Activated gamma-delta T cell treated with anti-CD3 and anti-CD28 coated beads, Interleukin-2, amount 50 U/mL, for 16 hours (primary cell): ENCODE measurements at places on chromosomes 3 and 15.

DNA sequence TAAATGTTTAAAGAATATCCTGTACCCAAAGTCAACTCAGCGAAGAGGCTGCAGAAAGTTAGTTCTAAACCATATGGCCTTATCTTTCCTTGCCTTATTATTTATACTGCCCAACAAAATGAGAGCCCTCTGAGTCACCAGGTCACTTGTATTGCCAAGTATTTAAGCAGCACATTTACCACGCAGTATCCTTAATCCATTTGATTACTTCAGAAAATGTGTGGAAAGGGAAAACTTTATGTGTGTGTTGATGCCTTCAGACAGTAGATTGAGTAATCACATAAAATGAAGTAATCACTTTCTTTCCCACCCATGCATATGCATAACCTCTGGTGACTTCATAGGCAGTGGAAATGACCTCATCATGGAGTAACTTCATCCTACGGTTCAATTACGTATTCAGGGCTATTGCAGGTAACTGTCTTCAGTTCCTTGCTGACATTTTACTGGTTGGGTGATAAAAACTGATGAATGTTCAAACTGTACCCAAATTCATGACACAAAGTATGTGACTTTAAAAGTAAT is 7.5 kb upstream of the CADPS start:
- no peak for DNase-seq

DNA sequence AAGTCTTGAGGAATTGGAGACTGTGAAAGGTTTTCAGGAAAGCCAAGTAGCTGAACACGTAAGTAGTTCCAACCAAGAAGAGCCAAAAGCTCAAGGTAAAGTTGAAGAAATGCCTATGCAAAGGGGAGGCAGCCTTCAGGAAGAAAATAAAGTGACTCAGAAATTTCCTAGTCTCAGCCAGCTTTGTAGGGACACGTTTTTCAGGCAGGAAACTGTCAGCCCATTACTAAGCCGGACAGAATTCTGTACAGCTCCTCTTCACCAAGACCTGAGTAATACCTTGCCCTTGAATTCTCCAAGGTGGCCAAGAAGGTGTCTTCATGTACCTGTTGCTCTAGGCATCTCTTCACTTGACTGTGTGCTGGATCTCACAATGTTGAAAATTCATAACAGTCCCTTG is 48.6 kb downstream of the CDAN1 start:
- DNase-seq = no peak

DNA sequence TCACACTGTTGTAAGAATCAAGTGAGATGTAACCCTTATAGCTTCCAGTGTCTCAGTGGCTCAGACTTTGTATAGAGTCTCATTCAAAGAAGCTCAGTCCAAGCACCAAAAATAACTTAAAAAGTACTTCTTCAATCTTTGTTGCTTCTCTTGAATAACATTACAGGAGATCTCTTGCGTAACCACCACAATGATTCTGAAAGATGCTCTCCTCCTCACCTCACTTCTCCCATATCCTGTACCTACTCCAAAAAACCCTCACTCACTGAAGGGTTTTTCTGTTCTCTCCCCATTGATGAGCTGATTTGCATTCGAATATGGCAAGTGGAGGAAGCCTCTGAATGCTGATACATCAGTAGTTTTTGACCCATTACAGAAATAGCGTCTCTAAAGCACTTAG is 39.4 kb upstream of the MRPS22 start:
- DNase-seq = no peak

GRCh38 chr3:67349551-67350174 is 304.7 kb downstream of the SUCLG2 start:
- no peak for DNase-seq

GRCh38 chr3:101825904-101826445 is 23.3 kb upstream of the NFKBIZ start:
- DNase-seq = no peak

DNA sequence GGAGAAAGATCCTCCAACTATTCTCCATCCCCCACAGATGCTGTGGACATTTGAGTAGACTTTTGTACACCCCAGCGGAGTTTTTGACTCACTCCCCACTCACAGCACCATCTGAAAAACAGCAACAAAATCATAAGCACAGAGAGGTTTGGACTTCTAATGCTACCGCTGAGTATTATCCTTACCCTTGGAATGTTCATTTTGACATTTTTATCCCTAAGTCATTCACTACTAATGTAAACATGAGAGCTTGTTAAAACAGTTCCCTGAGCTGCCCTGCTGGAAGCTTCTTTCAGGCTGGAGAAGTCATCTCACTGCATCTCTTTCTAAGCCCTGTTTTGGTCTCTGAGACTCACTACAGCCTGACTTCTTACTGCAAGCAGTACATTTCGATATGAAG is 1045.9 kb downstream of the MCTP2 start:
- no peak for DNase-seq

- no peak for DNase-seq
These were observed 25.5 kb downstream of the MGLL start for GRCh38 chr3:127796831-127797150.

DNA sequence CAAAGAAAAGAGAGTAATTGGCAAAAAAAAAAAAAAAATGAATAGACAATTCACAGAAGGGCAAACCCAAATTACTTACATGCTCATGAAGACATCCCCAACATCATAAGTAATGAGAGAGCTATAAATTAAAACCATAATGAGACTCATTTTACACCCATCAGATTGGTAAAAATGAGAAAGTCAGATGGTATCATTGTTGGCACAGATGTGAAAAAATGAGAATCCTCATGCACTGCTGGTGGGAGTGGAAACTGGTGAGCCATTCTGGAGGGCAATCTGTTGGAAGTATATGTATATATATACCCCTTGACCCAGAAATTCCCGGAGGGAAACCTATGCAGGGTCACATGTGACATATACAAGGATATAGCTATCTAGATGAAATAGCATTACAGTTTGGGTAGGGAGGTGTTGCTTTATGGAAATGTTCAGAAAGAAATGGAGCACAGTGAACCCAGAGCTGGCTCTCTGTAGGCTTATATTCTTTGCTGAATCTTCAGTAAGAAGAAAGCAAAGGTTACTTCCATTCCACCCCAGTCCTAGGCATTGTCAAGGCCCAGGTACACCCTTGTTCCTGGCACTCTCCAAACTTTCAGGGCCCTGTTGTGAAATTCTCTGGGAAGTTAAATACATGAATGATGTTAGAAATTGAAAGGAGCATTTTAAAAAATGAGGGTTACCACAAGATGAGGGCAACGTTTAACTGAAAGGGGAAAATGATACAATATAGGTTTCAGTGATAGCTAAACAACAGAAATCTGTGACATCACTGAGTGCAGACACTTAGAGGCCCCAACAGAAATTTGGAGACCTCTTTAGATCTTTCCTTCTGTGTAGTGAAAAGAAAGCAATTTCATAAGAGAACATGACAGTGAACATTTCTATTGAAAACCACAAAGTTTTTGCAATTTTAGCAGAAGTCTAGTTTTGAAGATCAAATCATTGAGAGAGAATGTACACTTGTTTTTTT is 132.7 kb upstream of the TPRG1 start:
- DNase-seq = no peak

DNA sequence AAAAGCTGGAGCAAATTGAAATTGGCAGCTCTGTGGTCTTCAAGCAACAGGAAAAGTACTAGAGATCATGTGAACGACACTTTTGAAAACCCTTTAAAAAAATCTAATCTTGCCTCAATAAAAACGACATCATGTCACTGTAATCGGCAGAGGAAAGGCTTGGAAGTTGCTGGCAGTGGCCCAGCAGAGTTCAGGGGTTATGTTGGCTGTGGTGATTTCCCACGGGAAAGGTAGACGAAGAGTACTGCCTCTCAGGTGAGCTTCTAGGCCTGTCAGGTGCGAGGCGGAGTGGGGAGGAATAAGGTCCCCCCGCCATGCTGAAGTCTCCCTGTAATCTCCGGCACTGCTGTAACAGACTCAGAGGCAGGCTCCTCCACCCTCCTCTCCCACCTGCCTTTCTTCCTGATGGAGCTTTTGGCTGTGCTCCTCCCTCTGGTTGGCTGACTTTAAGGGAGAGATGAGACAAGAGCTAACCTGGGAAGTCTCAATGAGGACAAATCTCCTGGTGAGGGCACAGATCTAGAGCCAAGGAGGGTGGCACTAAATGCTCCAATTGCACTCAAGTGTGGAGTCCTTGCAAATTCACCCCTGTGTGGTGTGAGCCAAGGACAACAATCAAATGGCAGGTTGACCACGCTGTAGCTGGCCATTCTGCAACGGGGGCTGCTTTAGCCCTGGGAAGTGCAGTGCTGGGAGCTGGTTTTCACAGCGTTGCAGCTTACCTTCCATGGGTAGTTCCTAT is 18.7 kb upstream of the HES1 start:
- DNase-seq = no peak

GRCh38 chr3:45188719-45189659 is 37.1 kb downstream of the TMEM158 start:
- no peak for DNase-seq

DNA sequence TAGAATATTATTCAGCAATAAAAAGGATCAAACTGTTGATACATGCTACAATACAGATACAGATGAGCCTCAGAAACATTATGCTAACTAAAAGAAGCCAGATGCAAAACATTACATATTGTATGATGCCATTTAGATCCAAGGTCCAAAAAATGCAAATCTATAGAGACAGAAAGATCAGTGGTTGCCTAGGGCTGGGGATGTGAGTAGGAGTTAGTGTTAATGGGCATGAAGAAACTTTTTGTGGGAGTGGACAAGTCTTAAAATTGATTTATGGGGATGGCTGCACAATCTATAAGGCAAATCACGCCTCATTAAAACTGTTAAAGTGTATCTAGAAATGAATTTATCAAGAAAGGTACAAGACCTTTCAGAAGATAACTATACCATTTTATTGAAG is 45.0 kb downstream of the EHHADH start:
- no peak for DNase-seq

DNA sequence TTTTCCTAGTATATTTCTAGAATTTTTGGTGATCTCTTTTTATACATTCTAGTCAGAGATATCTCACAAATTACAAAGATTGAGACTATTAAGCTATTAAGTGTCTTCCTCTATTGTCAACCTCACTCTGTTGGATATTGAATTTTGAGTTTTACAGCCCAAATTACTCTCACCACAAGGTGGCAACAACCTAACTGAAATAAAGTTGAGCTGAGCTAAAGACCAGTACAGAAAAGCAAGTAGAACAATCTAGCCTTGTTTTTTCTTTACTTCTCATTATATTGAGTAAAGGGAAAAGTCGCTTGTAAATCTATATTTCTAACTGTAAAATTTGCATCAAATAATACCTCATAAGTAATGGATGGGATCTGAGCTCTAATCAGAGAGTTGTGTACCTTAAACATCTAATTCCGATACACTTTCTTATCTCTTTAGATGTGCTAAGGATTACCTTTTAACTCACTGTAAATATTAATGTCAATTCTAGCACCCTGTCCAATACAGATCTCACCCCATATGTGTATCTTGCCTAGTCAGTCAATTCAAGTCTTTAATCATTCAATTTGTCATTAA is 13.6 kb upstream of the COMMD2 start:
- no peak for DNase-seq

DNA sequence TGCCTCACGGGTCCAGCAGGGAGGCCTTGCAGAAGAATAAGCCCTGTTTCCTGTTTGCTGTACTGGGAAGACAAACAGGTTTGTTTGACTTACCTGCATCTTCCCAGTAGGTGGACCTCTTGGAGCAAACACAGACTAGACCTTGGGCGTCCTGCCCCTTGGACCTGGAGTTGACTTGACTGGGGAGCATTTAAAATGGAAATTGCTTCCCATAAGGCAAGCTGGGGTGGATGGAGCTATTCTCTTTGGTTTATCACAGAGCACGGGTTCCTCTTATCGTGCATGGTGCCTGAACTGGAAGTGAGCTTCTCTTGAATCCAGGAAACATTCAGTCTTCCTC is 151.4 kb downstream of the RPLP1 start:
- no peak for DNase-seq
